ENCODE measurements at places on chromosomes 11 and 22.

GRCh38 chr11:34346551-34346950 is 11.3 kb downstream of the ABTB2 start:
- DNase-seq: no peak
- peak overlapping the region; percentile 76 for H3K27ac ChIP-seq
- no peaks in the 10 kb centered on the region for H3K27me3 ChIP-seq
- H3K4me1 ChIP-seq: peaks cover 39% of the 10 kb centered on the region
- H3K36me3 ChIP-seq: no peaks in the 10 kb centered on the region
- no peak overlapping the region for H3K4me3 ChIP-seq

GRCh38 chr11:131645237-131645636 is 274.8 kb downstream of the NTM start:
- no peak overlapping the region for H3K27ac ChIP-seq
- H3K36me3 ChIP-seq: no peaks in the 10 kb centered on the region
- H3K4me3 ChIP-seq: no peak overlapping the region
- no peaks in the 10 kb centered on the region for H3K4me1 ChIP-seq

DNA sequence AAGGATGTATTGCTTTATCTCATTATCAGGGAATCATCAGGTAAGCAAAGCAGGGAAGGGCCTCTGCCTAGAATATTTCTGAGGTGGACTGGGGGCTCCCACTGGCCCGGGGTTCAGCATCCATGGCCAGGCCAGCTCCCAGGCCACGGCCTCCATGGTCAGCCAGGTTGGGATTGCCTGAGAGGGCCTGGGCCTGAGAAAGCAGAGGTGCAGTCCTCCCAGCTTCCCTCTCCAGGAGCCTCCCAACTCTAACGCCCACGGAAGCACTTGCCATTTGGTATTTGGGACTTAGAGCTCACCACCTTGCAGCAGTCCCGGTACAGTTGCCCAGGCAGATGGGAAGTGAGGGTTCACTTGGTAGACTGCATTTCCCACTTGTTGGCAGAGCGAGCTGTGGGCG is 12.7 kb downstream of the DGAT2 start:
- no peak overlapping the region for H3K27ac ChIP-seq
- no peak for DNase-seq
- no peak overlapping the region for H3K4me3 ChIP-seq
- no peaks in the 10 kb centered on the region for H3K4me1 ChIP-seq
- no peaks in the 10 kb centered on the region for H3K36me3 ChIP-seq
- H3K27me3 ChIP-seq: no peaks in the 10 kb centered on the region

GRCh38 chr11:217704-218103 is 10.2 kb downstream of the RIC8A start:
- no peak overlapping the region for H3K4me3 ChIP-seq
- no peak for DNase-seq
- H3K27ac ChIP-seq: no peak overlapping the region
- no peaks in the 10 kb centered on the region for H3K27me3 ChIP-seq
- H3K36me3 ChIP-seq: peaks cover 80% of the 10 kb centered on the region

DNA sequence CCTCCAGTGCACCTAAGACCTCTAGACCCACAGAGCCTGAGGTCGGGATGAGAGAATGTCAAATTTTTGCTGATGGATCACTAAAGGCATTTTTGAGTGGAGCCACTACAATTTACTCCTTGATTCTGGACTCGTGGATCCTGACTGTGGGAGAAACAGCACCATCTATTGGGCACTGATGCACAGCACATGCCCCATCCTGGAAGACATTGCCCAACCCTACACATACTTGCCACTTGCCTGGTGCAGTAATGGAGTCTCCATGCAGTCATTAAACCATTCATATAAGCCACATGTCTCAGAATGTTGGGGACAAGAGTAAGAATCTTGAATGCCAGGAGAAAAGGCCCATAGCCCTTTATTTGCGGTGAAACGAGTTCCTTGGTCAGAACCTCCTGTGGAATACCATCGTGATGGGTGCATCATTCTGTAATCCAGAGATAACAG is 103.9 kb downstream of the GGTLC2 start:
- DNase-seq: peak; percentile 75
- H3K4me1 ChIP-seq: no peaks in the 10 kb centered on the region
- no peaks in the 10 kb centered on the region for H3K36me3 ChIP-seq
- no peak overlapping the region for H3K4me3 ChIP-seq
- no peak overlapping the region for H3K27ac ChIP-seq

DNA sequence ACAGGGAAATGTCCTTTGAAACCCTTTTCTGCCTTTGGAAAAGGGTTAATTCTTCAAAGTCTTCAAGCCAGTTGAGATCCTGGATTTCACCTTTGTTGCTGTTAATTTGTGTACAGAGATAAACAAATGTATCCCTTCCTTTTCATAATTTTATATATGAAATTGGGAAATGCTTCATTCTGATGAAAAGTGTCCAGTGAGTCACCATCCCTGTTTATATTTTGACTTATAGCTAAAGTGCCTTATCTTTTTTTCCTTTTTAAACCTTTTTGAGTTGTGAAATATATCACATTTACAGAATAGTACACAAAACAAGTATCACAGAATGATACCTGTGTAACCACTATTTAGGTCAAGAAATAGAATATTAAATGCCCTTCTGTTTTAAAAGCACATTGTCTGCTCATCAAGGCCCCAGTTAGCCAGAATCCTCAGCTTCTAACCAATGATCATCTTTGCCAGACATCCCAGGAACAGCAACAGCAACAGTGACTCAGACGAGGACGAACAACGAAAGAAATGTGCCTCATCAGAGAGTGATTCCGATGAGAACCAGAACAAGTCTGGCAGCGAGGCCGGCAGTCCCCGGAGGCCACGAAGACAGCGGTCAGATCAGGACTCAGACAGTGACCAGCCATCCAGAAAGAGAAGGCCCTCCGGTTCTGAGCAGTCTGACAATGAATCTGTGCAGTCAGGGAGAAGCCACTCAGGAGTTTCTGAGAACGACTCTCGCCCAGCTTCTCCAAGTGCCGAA is 27.3 kb downstream of the CTR9 start:
- no peak overlapping the region for H3K4me3 ChIP-seq
- H3K4me1 ChIP-seq: no peaks in the 10 kb centered on the region
- no peaks in the 10 kb centered on the region for H3K27me3 ChIP-seq
- H3K27ac ChIP-seq: peak overlapping the region; percentile 30
- peak; percentile 27 for DNase-seq
- H3K36me3 ChIP-seq: peaks cover 35% of the 10 kb centered on the region

- H3K4me1 ChIP-seq: no peaks in the 10 kb centered on the region
- no peak overlapping the region for H3K27ac ChIP-seq
- H3K27me3 ChIP-seq: no peaks in the 10 kb centered on the region
- no peak for DNase-seq
- H3K36me3 ChIP-seq: no peaks in the 10 kb centered on the region
These were observed 89.1 kb upstream of the TRIM48 start for GRCh38 chr11:55172734-55173415.
